Cardiac atrium fibroblast (primary cell): ENCODE measurements at places on chromosomes 1 and 21. TPM values are rescaled to one million over a fixed set of nuclear protein-coding genes. Genes with fewer than 3 reads are reported as not detected.

UQCRHL gene
- 1.9 and 2.7 TPM in 2 replicates for total RNA-seq

PLPPR4 gene
- under 0.01 and 0.32 TPM in 2 replicates for total RNA-seq

FOXO6 gene
- total RNA-seq, result 0.18 and 0.81 TPM in 2 replicates

RYR2 gene
- under 0.01 and 0.16 TPM in 2 replicates for total RNA-seq

GCSAML gene
- not detected in 2 replicates for total RNA-seq

LPAR3 gene
- 1.3 TPM in 1 of 2 replicates, not detected in the other for total RNA-seq

MIXL1 gene
- not detected in 2 replicates for total RNA-seq

AQP10 gene
- not detected in 2 replicates for total RNA-seq

CHI3L1 gene
- 0.54 and 23.8 TPM in 2 replicates for total RNA-seq
